ENCODE measurements at places on chromosomes 3 and 15.

DNA sequence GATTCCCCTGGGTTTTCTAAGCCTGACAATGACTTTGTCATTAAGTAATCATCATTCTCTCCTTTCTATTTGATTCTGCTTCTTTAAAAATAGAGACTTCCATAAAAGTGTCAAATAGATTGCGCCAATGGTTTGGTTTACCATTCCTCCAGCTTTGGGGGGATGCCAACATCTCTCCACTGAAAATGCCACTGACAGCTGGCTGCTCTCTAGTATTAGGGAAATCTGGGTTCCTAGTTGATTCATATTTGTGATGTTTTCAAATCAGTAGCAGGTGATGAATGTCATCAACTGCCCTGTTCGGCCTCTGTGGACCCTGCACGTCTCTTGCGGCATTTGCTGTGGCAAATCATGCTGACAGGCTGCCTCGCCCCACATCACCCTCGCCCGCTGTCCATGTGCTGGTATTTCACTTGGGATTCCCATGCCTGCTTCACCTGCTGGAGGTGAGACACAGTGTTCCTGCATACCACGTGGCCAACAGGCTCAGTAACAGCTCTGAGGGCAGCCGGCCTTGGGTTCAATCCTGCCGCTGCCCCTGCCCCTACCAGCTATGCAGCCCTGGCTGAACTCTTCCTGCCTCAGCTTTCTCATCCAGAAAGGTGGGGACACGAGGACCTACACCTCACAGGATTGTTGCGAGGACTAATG, 28.1 kb downstream of the ZXDC start:
- DNase-seq, result no peak

DNA sequence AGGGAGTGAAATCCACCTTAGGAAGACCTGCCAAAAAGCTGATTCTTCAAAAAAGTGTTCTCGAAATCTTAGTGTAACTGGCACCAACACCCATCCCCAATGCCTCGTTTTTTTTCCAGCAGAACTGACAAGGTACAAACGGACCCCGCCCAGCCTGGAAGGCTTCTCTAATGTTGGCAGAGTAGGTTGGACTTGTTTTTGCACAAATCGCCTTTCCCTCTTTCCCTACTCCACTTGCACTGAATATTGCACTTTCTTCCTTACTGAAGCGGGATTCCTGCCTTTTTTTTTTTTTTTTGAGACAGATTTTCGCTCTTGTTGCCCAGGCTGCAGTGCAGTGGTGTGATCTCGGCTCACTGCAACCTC, 544 bp upstream of the TIMMDC1 start:
- no peak for DNase-seq

- no peak for DNase-seq
Measured at GRCh38 chr15:101207867-101208288, 44.0 kb downstream of the CHSY1 start.

DNA sequence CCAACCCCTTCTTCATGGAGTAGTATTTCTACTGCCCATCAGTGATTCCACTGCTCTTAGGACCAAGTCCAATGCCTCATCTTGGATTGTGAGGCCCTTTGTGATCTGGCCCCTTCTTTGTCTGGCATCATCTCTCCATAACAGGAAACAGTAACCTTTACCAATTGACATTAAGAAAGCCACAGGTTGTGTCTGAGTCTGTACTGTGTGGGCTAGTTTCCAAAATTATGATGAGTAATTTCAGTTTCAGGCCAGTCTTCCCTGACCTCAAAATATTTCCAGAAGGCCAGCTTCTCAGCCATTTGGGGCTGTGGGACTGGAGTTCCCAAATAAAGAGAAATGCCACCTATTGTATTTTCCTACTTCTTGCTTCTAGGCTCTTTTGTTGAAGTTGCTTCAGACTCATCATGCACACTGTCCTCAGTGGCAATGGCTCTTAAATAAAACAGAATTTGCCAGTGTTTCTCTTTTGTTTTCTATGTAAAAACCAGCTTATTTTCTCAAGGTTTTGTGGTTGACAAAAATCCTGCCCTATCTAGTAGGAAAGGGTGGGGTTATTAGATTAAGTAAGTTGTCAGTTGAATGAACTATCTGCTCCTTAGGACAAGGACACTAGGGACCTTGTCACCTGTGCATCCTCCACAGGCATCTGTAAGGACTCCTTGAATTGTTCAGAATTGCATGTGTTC, 47.0 kb upstream of the ACKR4 start:
- no peak for DNase-seq

- no peak for DNase-seq
Measured at GRCh38 chr3:71492566-71492965, 91.0 kb downstream of the FOXP1 start.

GRCh38 chr3:42031808-42032480, 59.2 kb upstream of the TRAK1 start:
- DNase-seq, result no peak

- DNase-seq, result no peak
Measured at GRCh38 chr3:72614394-72615074, 233.7 kb downstream of the SHQ1 start.

- no peak for DNase-seq
Measured at GRCh38 chr3:116678853-116679252, 30.7 kb upstream of the TUSC7 start.

- no peak for DNase-seq
Measured at GRCh38 chr3:164851905-164852304, 226.4 kb downstream of the SI start.

DNA sequence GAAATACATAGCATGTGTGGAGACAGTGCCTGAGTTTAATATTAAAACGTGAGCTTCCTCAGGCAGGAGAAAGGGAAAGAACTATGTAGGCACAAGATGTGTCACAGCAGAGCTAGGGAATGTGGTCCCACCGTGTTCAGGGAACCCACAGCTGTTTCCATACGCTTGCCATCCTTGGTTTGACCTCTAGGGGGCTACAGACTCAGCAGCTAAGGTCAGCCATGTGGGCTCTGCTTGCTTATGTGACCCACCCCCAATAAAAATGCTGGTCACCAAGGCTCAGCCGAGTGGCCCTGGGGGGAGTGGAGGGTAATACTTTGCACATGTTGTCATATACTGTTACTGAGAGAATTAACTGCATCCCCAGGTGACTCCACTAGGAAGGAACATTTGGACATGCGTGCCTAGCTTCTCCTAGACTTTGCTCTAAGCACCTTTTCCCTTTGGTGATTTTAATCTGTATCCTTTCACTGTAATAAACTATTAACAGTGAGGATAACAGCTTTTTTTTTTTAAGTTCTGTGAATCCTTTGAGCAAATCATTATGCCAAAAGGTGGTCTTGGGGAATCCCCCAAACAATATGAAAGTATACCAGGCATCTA, 3.3 kb downstream of the TUBGCP5 start:
- DNase-seq, result peak; percentile 77

GRCh38 chr3:54511766-54512365, 389.5 kb downstream of the CACNA2D3 start:
- no peak for DNase-seq

DNA sequence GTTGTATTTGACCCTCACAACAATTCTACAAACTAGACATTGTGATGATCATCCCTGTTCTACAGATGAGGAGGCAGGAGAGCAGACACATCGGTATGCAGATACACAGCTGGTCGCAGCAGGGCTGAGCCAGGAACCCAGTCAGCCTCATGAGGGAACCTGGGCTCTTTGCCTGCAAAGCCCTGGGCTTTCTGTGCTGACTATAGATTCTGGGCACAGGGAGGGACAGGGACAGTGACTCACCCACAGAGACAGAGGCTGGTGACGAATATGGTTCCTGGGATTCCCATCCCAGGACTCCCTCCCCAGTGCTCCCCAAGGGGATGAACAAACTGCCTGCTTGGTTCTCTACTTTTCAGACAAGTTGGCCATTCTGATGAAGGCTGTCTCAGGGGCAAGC, 3.8 kb upstream of the CAMP start:
- DNase-seq, result no peak

- no peak for DNase-seq
Measured at GRCh38 chr15:77180757-77181156, 109.8 kb upstream of the TSPAN3 start.

DNA sequence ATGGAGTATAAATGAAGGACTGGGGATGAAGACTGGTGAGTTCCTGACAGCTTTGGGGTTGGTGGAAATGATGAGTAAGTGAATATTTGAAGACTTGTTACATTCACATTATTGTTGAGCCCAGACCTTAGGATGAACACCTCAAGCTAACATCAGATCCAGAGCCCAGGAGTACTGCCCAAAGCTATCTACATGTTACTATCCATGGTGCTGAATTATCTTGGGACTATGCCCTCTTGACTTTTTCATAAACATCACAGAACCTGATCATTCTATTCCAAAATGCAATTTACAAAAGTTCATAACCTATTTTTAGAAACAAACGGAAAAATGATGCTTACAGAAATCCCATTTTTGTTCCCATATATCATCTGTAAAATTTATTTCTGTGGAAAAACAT, 613.3 kb downstream of the TUSC7 start:
- no peak for DNase-seq

DNA sequence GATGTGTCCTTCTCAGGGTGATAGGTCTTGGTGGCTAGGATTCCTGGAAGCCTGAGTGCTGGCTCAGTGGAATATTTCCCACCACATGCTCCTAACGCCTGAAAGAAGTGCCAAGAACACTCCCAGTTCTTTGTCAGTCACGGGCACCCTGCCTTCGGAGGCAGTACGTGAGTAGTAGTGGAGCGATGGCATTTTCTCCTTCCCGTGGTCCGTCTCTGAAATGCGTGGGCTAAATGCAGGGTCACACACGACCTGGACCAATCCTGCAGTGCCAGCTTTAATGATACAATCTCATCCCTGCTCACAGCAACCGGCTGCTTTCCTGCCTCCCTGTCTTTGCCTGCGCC, 14.5 kb downstream of the H1-8 start:
- no peak for DNase-seq

DNA sequence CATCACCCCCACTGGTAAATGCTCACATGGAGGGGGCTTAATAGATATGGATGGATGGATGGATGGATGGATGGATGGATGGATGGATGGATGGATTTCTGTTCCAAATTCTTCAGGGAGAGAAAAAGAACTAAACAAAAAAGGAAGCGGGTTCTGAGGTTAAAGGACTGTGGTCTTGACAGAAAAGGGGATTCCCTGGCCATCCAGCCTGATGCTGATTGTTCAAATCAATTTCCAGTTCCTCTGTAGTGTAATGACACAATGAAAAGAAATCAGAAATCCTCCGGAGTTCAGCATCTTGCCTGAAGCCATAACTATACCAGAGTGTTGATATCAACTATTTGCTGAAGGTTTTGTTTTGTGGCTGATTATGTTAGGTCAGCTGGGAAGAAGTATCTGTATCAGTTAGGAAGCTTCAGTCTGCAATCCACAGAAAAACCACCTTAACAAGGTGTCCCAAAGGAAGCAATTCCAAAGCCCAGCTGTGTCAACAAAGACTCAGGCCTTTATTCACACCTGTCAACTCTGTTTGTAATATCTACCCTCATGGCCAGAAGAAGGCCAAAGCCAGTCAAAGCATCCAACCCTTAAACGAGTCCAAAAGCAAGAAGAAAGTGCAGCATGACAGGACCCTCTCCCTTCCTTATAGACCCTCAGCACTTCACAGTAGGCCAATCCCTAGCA, 24.5 kb upstream of the RASA2 start:
- DNase-seq, result no peak

GRCh38 chr3:42001777-42002176, 39.9 kb upstream of the ULK4 start:
- DNase-seq, result no peak

DNA sequence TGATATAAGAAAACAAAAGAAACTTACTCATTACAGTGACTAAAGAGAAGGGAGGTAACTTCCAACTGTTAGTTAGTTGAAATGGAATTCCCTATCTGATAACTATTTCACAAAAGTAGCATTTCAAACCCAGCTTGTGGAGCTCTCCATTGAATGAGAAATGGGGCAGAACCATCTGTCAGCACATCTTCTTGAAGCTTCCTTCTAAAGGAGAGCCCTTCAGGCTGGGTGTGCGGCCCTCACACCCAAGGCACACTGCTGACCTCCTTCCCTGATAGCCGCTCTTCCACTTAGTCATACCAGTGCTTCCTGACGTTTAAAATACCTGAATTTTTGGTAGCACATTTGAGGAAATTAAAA, 28.1 kb upstream of the VEPH1 start:
- no peak for DNase-seq
